ENCODE measurements at places on chromosomes 11 and 22.

- DNase-seq, result no peak
Observed at GRCh38 chr22:17779286-17780115, 5.2 kb upstream of the BID start.

- DNase-seq, result no peak
Observed at GRCh38 chr11:128765571-128766549, 72.0 kb downstream of the FLI1 start.

DNA sequence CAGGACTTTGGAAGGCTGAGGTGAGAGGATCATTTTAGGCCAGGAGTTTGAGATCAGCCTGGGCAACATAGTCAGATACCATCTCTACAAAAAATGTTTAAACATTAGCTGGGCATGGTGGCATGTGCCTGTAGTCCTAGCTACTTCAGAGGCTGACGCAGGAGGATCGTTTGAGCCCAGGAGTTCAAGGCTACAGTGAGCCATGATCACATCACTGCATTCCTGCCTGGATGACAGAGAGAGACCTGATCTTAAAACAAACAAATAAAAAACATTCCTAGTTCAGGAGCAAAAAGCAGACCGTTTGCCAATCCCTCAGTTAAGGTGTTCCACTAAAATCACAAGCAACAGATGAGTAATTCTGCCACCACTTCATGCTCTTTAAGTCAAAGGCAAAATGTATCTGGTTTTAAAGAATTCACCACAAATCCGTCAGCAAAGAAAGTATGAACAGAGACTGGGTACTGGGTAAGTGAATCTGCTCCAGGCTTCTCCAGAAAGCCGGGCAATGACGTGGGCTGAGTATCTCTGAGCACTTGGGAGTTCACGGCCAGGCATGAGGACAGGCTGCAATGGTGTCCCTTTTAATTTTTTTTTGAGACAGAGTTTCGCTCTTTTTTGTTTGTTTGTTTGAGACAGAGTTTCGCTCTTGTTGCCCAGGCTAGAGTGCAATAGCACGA is 19.5 kb downstream of the CLTCL1 start:
- DNase-seq, result no peak

- DNase-seq, result no peak
Observed at GRCh38 chr11:79263001-79263400, 177.8 kb downstream of the TENM4 start.

- DNase-seq, result no peak
Observed at GRCh38 chr22:40960145-40960544, 9.0 kb downstream of the RBX1 start.

GRCh38 chr11:128530118-128531074 is 57.0 kb downstream of the ETS1 start:
- DNase-seq, result no peak

GRCh38 chr11:132941024-132941646 is 591.2 kb downstream of the OPCML start:
- no peak for DNase-seq

DNA sequence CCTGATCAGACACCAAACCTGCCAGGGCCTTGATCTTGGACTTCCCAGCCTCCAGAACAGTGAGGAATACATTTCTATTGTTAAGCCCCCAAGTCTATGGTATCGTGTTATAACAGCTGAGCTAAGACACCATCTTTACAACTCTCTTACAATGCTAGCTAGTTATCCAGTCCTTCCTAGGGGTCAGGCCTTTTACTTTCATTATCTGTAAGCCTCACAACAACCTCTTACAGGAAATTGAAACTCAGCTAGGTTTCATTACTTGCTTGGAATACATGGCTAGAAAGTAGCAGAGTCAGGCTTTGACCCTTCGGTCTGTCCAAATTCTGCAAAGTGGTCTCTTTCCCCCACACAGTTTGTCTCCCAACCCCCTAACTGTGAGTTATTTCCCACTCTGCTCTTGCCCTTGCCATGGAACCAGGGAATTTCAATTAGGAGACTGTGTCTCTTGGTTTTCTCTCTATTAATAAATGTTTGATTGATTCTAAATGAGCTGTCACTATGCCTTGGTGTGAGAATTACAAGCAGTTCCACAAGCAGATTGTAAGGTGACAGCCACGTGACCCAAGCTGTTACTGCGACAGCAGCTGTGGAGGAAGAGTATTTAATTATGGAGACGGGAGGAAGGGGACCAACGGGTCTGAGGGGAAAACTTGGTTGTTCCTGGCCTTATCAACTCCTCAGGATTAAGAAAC is 38.4 kb upstream of the CLMP start:
- DNase-seq, result peak; percentile 4

GRCh38 chr11:59787816-59788215 is 22.8 kb downstream of the MRPL16 start:
- no peak for DNase-seq

- DNase-seq, result no peak
Observed at GRCh38 chr11:104855965-104856364, 42.3 kb downstream of the CASP12 start.

GRCh38 chr11:61917334-61918109 is at the start of gene RAB3IL1:
TSS of gene RAB3IL1 (minus strand) at chr11:61917566. CDS start at chr11:61917367, 199 bp downstream.
- no peak for DNase-seq

DNA sequence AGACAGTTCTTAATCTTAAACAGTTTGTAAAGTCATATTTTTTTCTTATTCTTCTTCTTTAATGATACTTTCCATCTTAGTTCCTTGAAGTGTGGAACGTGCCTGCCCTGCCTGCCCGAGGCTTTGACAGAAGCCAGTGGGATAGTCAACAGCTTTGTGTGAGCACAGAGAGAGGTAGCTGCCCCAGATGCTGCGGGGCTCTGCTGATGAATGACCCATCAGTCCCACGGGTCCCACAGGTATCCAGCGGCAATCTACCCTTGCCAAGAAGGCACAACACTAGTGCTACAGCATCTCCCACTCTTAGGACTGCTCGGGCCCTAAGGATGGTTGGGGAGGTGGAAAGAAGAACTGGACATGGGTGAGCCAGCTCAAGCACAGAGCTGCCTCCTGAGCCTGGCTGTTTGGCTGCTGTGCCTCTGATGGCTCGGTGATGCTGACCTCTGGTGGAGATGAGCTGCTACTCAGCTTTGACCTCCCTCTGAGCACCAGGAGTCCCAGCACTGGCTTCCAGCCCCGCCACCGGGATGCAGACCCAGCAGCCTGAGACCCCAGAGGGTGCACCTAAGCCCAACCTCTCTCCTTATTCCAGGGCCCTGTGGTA is 11.8 kb upstream of the APLNR start:
- no peak for DNase-seq
